Chondrocyte (in vitro differentiated cells): ENCODE measurements at places on chromosomes 5 and 9.

DNA sequence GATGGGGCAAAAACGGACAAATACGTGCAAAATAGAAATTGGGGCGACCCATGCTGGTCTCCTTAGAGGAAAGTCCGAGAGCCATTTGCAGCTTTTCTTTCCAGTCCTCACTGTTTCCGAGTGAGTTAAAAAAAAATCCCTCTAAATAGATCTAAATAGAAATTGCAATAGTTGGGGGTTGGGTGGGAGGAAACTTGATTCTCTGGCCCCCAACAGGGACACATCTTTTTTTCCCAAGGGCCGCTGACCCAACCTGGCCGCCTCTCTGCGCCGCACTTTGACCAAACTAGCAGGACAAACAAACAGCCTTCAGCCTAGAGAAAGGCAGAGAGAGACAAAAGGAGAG lies 2.8 kb upstream of the NKX2-5 start:
- no peak for DNase-seq

DNA sequence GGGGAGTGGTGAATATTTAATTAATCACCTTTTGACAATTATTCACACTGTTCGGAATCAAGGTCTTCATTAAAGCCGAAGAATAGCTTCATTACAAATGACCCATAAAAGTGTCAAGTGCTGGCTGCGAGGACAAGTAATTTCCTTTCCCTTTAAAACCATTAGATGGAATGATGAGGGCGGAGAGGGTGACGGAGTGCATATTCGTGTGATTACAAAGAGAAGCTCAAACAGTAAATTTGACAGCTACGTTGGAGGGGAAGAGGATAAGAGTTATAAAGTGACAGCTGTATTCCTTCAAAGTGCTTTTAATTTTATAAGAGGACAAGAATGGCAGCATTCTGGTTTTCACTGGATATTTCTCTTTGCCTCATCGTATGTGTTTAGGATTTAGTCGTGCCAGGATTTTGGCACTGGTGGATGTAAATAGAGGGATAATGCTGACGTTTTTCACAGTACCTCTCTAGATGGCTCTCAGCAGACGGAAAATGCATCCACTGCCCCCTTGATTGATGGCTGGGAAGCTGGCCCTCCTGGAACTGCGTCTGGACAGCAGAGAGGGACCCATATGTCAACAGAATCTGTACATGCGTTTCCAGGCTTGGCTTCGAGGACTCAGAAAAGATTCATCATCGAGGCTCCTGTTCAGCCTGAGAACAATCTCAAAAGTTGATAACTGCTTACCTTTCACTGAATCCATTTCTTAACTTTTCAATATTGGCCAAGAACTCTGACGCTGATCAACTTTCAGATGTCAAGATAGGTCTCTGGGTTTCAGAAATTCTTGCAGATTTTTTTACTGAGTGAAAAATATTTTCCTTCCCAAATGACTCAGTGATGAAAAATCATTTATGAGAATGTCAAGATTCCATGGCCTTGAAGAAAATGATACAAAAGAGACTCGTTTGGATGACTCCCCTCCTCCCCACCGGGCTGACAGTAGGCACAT lies 50.4 kb upstream of the IRX2 start:
- DNase-seq, result no peak

- no peak for DNase-seq
Observed at GRCh38 chr9:132026932-132027585, 52.6 kb downstream of the MED27 start.

DNA sequence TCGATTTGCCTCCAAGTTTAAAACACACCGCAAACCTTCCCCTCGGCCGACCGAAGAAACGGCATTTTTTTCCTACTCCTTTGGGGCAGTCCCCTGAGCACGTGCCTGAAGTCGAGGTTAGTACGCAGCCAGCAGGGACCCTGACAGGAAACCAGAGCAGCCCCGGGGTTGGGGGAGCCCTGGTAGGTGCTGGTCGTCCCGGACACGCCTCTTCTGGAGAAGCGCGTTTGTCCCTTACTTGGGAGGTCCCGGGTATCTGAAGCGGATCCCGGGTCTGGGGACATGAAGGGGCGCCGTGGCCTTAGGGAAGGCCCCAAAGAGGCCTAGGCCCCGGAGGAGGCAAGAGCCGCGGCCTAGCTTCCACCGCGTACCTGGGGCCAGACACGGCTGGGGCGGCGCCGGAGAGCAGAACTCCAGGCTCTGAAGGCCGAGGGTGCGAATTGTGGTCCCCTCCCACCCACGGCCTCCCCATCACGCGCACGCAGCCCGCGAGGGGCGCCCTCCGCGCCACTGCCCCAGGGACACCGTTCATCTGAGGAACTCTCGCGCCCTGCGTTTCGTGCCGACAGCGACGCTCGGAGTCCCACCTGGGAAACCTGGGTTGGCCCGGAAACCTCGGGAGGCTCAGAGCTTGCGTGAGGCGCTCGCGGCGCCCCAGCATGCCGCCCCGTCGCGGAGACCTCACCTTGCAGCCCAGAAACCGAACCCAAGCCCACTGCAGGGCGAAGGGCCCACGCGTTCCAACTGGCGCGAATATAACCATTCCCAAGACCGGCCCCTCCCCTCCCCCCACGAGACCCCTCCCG lies 10.4 kb downstream of the OTP start:
- DNase-seq, result no peak

- no peak for DNase-seq
Observed at GRCh38 chr9:116905171-116905588, 218.1 kb downstream of the TRIM32 start.

- no peak for DNase-seq
Observed at GRCh38 chr9:91221332-91221731, 140.4 kb downstream of the AUH start.

DNA sequence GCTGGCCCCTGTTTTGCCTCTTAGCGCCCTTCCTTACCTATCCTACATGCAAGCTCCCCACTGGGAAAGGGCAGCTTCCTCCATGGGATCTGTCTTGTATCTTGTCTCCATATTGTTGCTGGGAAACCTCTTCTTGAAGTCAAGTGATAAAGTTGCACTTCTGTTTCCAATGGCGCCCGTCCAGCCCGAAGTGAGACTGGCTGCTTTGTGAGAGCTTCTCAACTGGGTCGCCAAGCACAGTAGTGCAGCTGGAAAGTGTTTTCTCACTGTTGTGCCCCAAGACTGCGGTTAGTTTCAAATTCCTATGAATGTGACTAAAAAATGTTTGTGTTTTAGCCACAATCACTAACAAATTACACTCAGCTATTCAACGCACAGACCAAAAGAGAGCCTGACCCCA lies 506.6 kb upstream of the MPDZ start:
- DNase-seq, result no peak

- DNase-seq, result no peak
Observed at GRCh38 chr5:61277781-61278180, 54.3 kb upstream of the ZSWIM6 start.

GRCh38 chr5:159459951-159460538 lies 129.8 kb upstream of the IL12B start:
- no peak for DNase-seq

DNA sequence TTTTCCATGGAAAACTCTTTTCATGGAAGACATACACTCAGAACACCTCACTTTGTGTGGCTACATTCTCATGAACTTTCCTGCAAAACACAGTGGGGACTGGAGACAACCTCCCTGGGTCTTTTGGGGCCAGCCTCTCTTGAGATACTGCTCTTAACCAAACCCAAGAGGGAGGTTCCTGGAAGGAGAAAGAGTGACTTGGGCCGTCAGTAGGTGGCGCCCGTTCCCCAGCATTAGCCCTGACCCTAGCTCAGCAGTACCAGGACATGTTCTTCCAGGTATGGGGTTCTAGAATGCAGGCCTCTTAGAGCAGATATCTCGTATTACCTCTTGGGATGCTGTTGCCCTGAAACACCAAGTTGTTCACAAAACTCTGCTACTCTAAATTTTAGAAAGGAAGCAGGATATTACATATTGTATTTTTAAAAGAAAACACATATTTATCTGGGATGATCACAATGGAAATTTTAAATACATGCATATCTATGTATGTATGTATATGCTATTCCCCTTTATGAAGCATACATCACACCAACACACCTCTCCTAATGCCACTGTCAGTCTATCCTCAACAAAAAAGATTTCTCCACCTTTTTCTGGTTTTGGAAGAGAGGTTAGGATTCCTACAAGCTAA lies 15.8 kb upstream of the GLIS3 start:
- DNase-seq, result no peak

DNA sequence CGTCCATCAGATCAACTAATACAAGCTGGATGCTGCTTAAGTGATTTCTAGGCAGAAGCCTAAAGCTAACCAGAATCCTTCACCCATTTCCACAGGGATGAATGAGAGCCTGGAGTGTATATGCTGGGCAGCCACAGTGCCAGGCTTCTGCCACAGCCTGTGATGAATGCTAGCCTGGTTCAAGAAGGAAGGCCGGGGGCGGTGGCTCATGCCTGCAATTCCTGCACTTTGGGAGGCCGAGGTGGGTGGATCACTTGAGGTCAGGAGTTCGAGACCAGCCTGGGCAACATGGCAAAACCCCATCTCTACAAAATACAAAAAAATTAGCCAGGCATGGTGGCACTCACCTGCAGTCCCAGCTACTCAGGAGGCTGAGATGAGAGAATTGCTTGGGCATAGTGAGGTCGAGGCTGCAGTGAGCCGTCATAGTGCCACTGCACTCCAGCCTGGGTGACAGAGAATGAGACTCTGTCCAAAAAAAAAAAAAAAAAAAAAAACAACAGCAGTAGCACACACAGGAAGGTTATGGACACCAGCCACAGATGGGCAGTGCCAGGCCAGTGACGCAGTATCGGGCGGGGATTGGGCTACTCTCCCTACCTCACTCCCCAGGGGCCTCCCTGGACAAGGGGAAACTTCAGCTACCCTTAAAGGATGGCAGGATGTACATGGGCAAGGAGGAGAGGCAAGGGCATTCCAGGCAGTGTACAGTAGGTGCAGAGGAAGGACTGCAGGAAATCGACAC lies 23.1 kb upstream of the HMCN2 start:
- peak; percentile 57 for DNase-seq

DNA sequence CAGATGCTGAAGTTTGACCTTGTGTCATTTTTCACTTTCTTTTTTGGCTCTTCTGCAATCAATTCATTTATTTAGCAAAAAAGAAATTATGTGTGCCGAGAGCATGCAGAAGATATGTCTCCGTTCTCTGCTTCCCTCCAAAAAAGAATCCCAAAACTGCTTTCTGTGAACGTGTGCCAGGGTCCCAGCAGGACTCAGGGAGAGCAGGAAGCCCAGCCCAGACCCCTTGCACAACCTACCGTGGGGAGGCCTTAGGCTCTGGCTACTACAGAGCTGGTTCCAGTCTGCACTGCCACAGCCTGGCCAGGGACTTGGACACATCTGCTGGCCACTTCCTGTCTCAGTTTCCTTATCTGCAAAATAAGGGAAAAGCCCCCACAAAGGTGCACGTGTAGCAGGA lies 2.4 kb downstream of the FGFR4 start:
- DNase-seq, result no peak

DNA sequence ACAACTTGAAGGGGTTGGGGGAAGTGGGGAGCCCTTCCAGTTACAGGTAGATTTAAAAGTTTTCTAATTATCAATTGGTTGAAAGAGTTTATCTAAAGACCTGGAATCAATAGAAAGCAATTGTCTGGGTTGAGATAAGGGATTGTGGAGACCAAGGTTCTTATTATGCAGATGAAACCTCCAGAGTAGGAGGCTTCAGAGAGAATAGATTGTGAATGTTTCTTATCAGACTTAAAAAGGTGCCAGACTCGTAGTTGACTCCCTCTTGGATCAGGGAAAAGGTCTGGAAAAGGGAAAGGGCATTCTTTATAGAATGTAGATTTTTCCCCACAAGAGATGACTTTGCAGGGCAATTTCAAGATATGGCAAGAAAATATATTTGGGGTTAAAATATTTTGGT lies 100.8 kb downstream of the GADD45G start:
- no peak for DNase-seq

DNA sequence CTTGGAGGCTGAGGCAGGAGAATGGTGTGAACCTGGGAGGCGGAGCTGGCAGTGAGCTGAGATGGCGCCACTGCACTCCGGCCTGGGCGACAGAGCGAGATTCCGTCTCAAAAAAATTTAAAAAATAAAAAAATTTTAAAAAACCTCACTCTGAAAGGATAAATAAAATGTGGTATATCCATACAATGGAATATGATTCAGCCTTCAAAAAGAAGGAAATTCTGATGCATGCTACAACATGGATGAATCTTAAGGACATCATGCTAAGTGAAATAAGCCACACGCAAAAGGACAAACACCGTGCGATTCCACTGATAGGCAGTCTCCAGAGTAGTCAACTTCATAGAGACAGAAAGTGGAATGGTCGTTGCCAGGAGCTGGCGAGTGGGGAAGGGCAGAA lies 8.4 kb downstream of the DBN1 start:
- DNase-seq, result no peak

GRCh38 chr9:69030851-69031645 lies 4.5 kb upstream of the FXN start:
- DNase-seq, result no peak

- DNase-seq, result no peak
Observed at GRCh38 chr5:78269088-78269703, 25.3 kb downstream of the AP3B1 start.
